ENCODE measurements at places on chromosomes 12 and 14. TPM values are rescaled to one million over a fixed set of nuclear protein-coding genes. Genes with fewer than 3 reads are reported as not detected.

- peak overlapping the region; percentile 33 for H3K27ac ChIP-seq
- H3K36me3 ChIP-seq = no peaks in the 10 kb centered on the region
- H3K4me3 ChIP-seq = no peak overlapping the region
- H3K4me1 ChIP-seq = no peaks in the 10 kb centered on the region
- no peak for DNase-seq
Measured at GRCh38 chr14:34361504-34362011, 100.5 kb downstream of the SPTSSA start.

The CLEC4E gene
- total RNA-seq = 3.2 TPM

GRCh38 chr12:26102953-26103352, 21.9 kb downstream of the BHLHE41 start:
- no peaks in the 10 kb centered on the region for H3K4me1 ChIP-seq
- no peak overlapping the region for H3K27ac ChIP-seq
- DNase-seq = no peak
- no peaks in the 10 kb centered on the region for H3K27me3 ChIP-seq
- H3K4me3 ChIP-seq = no peak overlapping the region

DNA sequence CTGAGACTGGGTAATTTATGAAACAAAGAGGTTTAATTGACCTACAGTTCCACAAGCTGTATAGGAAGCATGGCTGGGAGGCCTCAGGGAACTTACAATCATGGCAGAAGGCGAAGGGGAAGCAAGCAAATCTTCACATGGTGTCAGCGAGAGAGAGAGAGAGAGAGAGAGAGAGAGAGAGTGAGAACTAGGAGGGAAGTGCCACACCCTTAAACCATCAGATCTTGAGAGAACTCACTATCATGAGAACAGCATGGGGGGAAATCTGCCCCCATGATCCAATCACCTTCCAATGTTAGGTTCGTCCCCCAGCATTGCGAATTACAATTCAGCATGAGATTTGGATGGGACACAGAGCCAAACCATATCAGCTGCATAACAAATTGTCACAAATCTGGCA, 96.7 kb downstream of the CHST11 start:
- no peak for DNase-seq
- no peak overlapping the region for H3K4me3 ChIP-seq
- H3K27me3 ChIP-seq = no peaks in the 10 kb centered on the region
- no peaks in the 10 kb centered on the region for H3K36me3 ChIP-seq

The EID3 gene
- total RNA-seq = 2.9 TPM

- peak; percentile 88 for DNase-seq
- no peaks in the 10 kb centered on the region for H3K4me1 ChIP-seq
- H3K27me3 ChIP-seq = no peaks in the 10 kb centered on the region
- H3K4me3 ChIP-seq = peak overlapping the region; percentile 61
- no peaks in the 10 kb centered on the region for H3K36me3 ChIP-seq
Measured at GRCh38 chr12:124928095-124928911, 13.9 kb upstream of the UBC start.

The OVCH1 gene
- not detected for total RNA-seq

The TOX4 gene
- 40.3 TPM for total RNA-seq

DNA sequence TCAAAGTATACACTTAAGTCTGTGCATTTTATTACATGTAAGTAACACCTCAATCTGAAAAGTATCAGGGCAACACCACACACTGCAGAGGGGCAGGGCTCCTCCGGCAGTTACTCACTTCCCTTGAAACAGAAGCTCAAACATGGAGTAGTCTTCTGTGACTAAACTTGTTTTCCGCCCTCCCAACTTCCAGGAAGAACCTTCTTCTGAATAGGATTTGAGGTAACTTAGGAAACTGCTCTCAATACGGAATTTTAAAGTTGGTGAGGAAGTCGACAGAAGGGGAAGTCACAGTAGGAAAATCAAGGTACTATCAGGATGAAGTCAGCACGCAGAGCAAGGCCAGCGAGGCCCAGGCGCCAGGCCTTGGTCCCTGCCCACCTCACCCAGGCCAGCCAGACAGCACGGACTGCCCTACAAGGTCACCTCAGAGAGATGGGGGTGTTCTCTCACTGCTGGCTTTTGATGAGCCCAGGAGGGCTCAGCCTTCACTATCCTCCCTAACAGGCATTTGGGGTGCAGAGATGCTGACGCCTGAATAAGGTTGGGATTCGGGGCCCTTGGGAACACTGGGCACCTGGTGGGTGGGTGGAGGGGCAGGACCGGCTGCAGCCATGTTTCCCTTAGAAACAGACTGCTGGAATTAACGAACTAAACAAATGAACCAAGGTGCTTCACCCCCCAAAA, 5.8 kb downstream of the ANKRD9 start:
- H3K27me3 ChIP-seq = no peaks in the 10 kb centered on the region
- H3K4me3 ChIP-seq = no peak overlapping the region
- H3K36me3 ChIP-seq = peaks cover 13% of the 10 kb centered on the region

GRCh38 chr12:49582850-49583249, 14.9 kb upstream of the MCRS1 start:
- H3K27me3 ChIP-seq = no peaks in the 10 kb centered on the region
- no peak for DNase-seq
- H3K27ac ChIP-seq = no peak overlapping the region
- H3K4me3 ChIP-seq = no peak overlapping the region
- H3K4me1 ChIP-seq = no peaks in the 10 kb centered on the region

The DDX54 gene
- 38.0 TPM for total RNA-seq

- H3K4me1 ChIP-seq = no peaks in the 10 kb centered on the region
- DNase-seq = no peak
- H3K27me3 ChIP-seq = no peaks in the 10 kb centered on the region
- H3K36me3 ChIP-seq = no peaks in the 10 kb centered on the region
- no peak overlapping the region for H3K27ac ChIP-seq
Measured at GRCh38 chr14:91333650-91334039, 84.0 kb downstream of the CCDC88C start.

Measured in right atrium auricular region (tissue), 2 donors.